ENCODE measurements at places on chromosomes 11 and 22.

DNA sequence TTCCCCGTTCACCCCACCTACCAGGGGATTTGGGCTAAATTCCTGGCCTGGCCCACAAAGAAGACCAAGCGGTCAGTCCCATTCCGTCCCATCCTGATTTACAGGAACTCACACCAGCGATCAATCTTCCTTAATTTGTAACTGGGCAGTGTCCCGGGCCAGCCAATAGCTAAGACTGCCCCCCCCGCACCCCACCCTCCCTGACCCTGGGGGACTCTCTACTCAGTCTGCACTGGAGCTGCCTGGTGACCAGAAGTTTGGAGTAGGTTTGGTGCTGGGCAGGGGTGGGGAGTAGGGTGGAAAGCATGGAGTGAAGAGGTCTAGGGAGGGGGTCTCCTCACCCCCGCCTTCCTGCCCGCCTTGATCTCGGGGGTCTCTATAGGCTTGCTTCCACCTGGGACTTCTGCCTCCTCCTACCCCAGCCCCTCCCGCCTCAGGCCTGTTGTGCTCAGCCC lies at the start of gene SERPING1:
Gene SERPING1 (plus strand): TSS at position 225 of the 455 bp plus-strand sequence. CDS start 586 bp downstream, outside the sequence.
- no peak for DNase-seq

- DNase-seq, result no peak
Observed at GRCh38 chr11:107722662-107723061, 10.8 kb upstream of the SLN start.

- DNase-seq, result no peak
Observed at GRCh38 chr22:20601308-20601707, 93.9 kb downstream of the MED15 start.

GRCh38 chr11:86748296-86748695 lies 52.0 kb upstream of the PRSS23 start:
- DNase-seq, result no peak

DNA sequence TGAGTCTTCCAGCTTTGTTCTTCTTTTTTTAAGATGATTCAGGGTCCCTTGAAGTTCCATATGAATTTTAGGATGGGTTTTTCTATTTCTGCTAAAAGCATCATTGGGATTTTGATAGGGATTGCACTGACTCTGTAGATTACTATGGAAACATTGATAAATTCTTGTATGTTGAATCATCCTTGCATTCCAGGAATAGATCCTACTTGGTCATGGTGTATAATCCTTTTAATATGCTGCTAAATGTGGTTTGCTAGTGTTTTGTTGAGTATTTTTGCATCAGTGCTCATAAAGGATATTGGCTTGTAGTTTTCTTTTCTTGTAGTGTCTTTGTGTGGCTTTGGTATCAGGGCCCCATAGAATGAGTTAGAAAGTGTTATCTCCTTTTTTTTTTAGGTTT lies 34.9 kb upstream of the PHOX2A start:
- DNase-seq, result no peak

DNA sequence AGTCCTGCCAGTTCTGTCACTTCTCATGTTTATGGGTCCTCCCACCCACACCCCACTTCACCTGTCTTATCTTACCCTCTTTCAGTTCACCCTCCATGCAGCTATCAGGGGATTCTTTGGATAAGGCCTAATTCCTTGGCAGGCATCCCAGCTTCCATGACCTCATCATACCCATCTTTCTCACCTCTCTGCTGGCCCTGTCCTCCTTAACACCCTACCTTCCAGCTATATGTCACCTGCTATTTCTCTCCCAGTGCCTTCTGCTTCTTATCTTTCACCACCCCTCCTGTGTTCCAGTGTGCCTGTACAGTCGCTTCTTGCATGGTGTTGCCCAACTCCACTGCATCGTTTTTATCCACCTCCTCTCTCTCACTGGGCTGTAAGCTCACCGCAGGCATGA lies 28.3 kb downstream of the SNU13 start:
- no peak for DNase-seq

DNA sequence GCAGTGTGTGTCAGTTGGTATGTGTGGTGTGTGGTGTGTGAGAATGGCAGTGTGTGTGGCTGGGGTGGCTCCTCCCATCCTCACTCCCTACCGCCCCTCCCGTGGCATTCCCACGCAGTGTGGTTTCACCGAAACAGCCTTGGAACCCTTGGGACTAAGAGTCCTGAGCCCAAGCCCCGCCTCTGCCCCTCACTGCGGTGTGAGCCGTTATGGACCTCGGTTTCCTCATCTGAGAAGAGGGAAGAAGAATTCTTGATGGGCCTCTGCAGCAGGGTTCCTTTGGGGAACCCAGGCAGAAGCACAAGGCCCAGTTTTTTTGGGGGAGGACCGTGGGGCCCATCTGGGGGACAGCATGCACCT lies 7.2 kb downstream of the UPK3A start:
- DNase-seq, result no peak

- DNase-seq, result peak; percentile 94
Observed at GRCh38 chr11:61602775-61603569, 22.1 kb upstream of the SYT7 start.

- DNase-seq, result no peak
Observed at GRCh38 chr11:15969281-15969680, 387.1 kb downstream of the SOX6 start.

DNA sequence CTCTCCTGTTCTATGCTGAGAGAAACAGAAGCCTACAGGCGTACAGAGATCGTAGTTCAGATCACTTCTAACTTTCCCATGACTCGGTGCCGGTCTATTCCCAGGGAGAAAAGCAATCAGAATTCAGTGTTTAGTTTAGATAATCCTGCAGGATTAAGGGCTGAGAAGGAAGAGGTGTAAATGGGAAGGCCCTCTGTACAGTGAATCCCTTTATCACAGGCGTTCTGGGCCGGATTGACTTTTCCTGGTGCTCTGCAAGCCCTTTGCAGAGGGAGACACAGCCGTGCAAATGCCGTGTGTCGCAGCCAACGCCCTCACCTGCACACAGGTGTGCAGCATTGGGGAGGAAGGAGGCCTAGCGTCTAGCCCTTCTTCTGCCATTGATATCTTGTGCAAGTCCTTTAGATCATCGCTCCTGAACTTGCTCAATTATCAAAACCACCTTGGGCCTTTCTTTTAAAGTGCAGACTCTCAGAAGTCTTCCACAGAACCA lies 90.6 kb downstream of the DSCAML1 start:
- no peak for DNase-seq

Data from NCI-H1694 (cell line).